Foreskin keratinocyte (primary cell): ENCODE measurements at places on chromosomes 7 and 10. TPM values are rescaled to one million over a fixed set of nuclear protein-coding genes. Genes with fewer than 3 reads are reported as not detected.

Gene SPDYE1
- not detected in 2 replicates for total RNA-seq

Gene MAT1A
- not detected in 2 replicates for total RNA-seq

Gene PLEKHS1
- not detected in 2 replicates for total RNA-seq

Gene ZNF736
- total RNA-seq: 10.0 and 10.5 TPM in 2 replicates

Gene SP4
- 3.4 and 4.1 TPM in 2 replicates for total RNA-seq

Gene ST8SIA6
- 0.11 TPM in 1 of 2 replicates, not detected in the other for total RNA-seq

Gene SFRP4
- not detected in 2 replicates for total RNA-seq

DNA sequence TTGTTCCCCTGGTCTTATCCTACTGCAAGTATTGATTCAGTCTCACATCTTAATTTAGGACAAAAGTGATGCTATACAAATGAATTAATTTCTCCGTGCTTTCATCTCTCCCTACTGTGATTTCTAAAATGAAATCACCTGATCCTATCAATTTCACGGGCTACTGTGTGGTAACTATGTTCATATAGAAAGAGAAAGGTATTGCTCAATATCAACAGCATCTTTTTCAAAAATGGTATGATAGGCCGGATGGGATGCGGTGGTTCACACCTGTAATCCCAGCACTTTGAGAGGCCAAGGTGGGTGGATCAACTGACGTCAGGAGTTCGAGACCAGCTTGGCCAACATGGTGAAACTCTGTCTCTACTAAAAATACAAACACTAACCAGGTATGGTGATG, 71.2 kb downstream of the PIK3CG start:
- no peak for DNase-seq

GRCh38 chr7:18491871-18492270, 3.7 kb upstream of the HDAC9 start:
- no peak for DNase-seq

DNA sequence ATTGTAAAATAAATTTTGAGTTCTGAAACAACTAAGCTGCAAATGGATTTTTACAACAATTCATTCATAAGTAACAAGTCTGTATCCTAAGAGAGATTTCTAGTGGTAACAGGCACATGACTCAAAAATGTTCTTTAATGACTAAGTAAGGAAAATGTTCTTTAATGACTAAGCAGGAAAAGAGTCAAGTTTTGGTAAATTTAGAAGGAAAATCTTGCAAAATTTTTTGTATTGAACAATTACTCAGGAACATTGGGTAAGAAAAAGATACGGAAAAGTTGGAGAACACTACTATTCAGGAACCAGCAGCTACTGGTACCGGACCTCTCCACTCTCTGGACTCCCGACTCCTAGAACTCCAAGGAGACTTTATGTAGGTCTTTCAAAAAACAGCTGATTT, 33.5 kb downstream of the HYCC1 start:
- peak; percentile 67 for DNase-seq

DNA sequence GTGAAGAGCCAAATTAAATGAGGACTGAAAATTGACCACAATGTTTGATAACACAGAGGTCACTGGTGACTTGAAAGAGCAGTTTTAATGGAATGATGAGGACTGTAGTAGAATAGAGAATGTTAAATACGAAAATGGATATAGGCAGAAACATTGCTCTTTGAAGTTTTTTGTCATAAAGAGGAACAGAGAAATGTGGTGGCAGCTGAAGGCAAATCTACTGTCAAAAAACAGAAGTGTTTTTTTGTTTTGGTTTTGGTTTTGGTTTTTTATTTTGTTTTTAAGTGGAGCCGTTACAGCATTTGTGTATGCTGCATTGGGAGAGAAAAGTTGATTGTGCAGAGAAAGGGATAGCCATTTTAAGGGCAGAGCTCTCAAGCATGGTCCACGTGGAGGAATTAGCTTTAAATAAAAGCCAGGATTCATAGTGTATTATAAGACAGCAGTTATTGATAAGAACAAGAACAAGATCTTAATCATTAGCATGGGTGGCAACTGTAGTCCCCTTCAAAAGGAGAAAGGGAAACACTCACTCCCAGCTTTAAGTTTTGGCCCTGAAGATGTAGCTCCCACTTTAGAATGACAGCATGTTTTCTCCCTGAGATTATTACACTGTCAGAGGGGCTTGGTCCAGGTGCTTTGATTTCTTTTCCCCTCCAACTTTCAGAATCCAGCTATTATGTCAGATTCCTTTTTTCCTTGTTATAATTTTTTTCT, 156.7 kb upstream of the BET1 start:
- DNase-seq: no peak

- DNase-seq: peak; percentile 50
Observed at GRCh38 chr7:144835155-144835611, 670 bp downstream of the TPK1 start.

GRCh38 chr10:132099389-132100090, 33.8 kb downstream of the JAKMIP3 start:
- no peak for DNase-seq

- DNase-seq: no peak
Observed at GRCh38 chr7:133845005-133845404, 282.1 kb upstream of the LRGUK start.

DNA sequence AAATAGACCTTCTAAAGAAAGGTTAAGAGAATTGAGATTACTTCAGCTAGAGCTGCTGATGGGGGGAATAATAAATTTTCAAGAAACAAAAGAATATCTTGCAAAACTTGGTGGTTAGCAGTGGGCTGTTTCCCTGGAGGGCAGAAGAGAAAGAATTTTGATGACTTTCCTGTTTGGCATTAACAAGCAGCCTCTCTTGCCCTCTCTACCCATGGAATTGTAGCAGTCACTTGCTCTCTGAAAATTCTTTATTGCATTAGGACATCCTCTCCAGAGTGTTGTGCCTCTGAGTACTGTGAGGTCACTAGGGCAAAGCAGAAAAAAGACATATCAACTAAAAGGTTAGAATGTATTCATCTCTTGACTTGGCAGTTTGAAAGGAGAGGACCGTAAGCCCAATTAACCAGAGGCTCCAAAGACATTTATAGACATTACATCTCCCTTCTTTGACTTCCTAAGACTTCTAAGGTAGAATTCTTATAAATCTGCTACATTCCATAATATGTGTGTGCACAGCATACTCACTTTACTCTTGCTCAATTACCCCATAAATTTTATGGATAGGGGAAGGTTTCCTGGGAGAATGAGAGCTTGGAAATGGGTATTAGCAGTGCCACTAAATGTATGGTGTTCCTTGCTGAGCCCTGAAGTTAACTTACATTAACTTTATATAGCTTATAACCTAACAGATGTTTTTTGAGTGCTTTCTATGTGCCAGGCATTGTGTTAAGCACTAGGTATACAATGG, 215.3 kb downstream of the KIF20B start:
- peak; percentile 51 for DNase-seq

DNA sequence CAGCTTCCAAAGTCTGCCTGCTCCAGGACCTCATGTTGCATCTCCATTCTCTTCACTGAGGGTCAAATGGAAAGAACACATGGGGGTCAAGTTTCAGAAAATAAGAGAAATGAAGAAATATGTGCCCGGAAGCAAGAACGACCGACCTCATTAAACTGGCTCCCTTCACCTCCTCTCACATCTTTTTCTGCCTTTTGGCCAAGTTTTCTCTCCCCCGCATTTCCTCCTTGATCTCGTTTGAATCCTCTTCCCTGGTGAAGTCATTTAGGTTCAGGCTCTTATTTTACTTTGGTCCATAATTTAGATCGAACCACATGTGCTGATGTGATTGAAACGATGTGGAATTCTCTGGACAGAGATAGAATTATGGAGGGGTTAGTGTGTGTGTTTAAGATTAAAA, 44.2 kb downstream of the EGFR start:
- DNase-seq: no peak

DNA sequence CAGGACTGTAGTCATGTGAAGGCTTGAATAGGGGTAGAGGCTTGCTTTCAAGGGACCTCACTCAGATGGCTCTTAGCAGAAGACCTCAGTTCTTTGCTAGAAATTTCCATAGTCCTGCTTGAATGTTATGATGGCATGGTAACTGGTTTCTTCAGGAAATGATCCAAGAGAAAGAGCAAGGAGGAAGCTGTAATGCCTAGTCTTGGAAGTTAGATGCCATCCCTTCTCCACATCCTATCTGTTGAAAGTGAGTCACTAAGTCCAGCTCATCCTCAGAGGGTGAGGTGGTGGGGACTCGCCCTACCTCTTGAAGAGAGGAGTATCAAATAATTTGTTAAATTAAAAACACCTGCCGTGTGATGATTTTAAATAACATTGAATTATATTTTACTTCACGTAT, 4.6 kb downstream of the MGAM start:
- DNase-seq: peak; percentile 58

DNA sequence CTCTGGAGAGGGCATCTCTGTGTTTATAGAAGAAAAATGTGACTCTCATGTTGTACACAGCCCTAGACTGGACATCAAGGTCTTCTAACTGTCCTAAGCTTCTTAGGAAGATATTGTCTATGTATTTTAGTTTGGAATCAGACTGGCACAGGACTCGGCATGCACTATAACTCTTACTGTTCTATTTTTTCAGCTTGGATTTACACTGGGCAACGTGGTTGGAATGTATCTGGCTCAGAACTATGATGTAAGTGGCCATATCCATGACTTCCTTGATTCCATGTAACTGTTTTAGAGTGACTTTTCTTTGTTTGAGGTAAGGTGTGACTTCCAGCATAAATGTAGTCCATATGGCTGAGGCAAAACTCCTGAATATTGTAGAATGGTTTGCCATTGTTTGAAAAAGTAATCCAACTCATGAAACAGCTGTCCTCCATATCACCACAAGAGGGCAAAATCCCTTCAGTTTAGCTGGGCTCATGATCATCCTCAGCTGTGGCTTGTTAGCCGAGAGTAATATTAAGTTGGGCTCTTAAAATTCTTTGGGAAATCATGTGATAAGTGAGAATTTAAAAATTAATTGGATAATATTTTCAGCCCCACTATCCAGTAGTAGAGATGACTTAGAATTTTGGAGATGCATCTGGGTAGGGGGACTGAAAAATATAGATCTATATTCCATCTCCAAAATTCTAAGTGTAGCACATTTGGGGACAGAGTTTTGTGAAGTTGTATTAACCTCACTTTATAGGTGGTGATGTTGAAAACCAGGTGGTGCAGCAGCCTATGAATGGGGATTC, 10.4 kb downstream of the STMP1 start:
- DNase-seq: no peak

- DNase-seq: no peak
Observed at GRCh38 chr10:133267293-133267692, 9.4 kb downstream of the ADAM8 start.

- DNase-seq: no peak
Observed at GRCh38 chr10:51325649-51326048, 251.4 kb downstream of the PRKG1 start.

- DNase-seq: no peak
Observed at GRCh38 chr7:148485618-148486017, 104.9 kb upstream of the C7orf33 start.

- no peak for DNase-seq
Observed at GRCh38 chr10:70145166-70145665, 1.3 kb downstream of the TYSND1 start.

- no peak for DNase-seq
Observed at GRCh38 chr10:20975236-20975635, 78.1 kb upstream of the NEBL start.

GRCh38 chr7:138545123-138545522, 85.1 kb downstream of the TRIM24 start:
- DNase-seq: no peak
